ENCODE measurements at places on chromosomes 13 and 19.

DNA sequence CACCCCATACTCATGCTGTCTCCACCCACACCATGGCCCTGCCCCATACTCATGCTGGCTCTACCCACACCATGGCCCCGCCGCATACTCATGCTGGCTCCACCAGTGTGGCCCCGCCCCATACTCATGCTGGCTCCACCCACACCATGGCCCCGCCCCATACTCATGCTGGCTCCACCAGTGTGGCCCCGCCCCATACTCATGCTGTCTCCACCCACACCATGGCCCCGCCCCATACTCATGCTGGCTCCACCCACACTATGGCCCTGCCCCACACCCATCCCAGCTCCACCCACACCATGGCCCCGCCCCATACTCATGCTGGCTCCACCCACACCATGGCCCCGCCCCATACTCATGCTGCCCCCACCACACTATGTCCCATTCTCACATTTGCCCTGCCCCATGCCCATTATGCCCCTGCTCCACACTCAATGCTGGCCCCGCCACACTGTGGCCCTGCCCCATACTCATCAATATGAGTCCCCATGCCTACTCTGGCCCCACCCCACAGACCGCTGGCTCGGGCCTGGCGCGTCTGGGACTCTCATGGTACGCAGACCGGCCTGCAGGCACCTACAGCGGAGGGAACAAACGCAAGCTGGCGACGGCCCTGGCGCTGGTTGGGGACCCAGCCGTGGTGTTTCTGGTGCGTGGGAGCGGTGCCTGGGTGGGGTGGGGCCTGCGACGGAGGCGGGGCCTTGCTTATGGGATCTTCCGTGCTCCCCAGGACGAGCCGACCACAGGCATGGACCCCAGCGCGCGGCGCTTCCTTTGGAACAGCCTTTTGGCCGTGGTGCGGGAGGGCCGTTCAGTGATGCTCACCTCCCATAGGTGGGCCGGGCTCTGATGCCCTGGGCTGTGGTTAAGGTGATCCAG lies 3.7 kb upstream of the ARHGAP45 start:
- peak; percentile 45 for DNase-seq

DNA sequence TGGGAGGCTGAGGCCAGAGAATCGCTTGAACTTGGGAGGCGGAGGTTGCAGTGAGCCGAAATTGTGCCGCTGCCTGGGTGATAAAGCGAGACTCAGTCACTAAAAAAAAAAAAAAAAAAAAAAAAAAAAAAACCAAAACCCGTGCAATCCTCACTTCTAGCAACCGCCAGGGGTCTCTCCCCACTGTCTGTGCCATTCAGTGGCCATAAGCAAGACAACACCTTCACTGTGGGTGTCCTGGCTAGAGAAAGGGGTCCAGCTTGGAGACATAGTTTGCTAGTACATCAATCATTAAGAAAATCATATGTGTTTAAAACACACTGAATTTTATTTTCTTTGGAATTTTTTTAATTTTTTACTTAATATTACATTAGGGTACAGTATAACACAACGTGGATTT lies 68.2 kb downstream of the RASL11A start:
- DNase-seq: peak; percentile 53

DNA sequence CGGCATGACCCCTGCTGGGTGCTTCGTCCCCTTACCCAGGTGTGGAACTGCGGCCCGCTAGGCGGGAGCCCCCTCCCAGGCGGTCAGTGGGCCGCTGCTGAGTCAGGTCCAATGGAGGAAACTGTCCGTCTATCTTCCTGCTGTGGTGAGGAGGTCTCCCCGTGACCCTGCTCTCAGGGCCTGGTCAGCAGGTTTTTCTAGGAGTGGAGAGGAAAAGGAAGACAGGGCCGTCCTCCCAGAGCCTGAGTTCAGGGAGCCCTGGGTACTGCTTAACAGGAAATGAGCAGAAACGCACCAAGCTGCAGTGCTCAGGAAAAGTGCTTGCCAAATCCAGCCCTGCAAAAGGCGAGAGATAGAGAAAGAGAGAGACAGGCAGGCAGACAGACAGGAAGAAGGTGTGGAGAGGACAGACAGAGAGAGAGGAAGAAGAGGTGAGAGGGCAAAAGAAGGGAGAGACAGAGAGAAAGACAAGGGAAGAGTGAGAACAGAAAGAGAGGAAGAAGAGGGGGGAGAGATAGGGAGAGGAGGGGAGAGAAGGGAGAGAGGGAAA lies 10.3 kb downstream of the SH3GL1 start:
- DNase-seq: peak; percentile 32

GRCh38 chr13:47875201-47875600 lies 125.9 kb downstream of the SUCLA2 start:
- no peak for DNase-seq

DNA sequence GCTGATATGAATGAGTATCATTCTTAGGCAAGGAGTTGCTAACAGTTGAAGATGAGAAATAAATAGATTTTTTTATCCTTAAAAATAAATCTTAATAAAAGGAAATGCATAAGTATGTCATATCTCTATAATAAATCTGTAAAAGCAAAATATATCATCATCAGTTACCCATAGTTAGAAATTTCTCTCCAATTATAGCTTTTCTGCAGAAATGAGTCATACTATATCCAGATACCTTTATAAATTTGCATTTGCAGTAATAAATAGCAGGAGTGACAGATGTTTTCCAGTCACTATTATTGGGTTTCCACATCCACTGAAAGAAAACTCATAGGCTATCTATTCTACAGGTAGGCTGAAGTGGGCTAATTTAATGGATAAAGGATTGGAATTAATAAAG lies 829.8 kb downstream of the PCDH9 start:
- no peak for DNase-seq

- no peak for DNase-seq
Observed at GRCh38 chr19:21434967-21435544, 38.1 kb downstream of the ZNF493 start.

GRCh38 chr19:30385666-30386065 lies 13.5 kb downstream of the ZNF536 start:
- no peak for DNase-seq

DNA sequence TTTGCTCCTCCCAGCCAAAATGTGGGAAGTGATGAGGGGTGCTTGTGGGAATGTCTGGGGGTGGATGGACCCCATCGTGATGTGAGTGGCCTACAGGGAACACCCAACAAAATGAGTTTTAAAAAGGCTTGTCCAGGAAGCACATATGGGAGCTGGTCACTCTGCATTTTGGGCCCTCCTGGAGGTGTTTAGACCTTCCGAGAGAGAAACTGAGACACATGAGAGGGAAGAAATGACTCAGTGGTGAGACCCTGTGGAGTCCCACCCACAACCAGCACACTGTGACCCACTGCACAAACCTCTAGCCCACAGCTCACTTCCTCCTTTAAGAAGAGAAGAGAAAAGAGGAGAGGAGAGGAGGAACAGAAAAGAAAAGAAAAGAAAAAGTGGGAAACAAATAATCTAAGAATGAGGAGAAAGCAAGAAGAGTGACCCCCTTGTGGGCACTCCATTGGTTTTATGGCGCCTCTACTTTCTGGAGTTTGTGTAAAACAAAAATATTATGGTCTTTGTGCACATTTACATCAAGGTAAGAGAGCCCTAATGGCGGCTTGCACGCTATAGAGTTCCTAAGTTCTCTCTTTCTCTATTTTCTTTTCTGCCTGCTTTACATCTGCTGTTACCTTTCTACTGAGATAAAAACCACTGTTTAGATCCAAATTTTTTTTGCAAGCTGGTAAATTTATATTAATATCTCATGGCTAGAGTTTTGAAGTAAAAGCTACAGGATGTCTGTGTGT lies 13.3 kb upstream of the LILRB1 start:
- DNase-seq: no peak

All from ELR (cell line).